ENCODE measurements at places on chromosomes 4 and X. TPM values are rescaled to one million over a fixed set of nuclear protein-coding genes. Genes with fewer than 3 reads are reported as not detected.

DNA sequence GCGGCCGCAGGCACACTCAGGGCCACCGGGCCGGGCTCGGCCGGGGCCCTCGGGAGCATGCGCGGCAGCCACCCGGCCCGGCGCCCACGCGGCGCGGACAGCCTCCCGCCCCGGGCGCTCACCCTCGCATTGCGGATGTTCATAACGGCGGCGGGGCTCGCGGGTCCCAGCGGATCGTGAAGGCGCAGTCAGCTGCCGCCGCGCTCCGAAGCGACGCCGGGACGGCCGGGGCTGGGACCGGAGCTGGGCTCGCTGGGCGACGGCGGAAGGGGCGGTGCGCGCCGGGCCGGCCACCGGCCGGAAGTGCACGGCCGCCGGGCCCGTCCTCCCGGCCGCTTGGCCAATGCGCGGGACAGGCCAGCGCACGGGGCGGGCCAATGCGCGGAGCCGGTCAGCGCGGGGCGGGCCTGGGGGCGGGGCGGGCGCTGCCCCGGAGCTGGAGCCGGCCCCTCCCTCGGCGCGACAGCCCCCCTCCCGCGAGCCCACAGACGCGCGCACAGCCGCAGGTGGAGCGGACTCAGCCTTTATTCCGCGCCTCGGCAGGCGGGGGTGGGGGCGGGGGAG is at the start of gene NAA10:
Gene NAA10 (minus strand): TSS at position 276 of the 564 bp plus-strand sequence. CDS start 133 bp downstream, at position 143.
- peak; percentile 72 for DNase-seq

DNA sequence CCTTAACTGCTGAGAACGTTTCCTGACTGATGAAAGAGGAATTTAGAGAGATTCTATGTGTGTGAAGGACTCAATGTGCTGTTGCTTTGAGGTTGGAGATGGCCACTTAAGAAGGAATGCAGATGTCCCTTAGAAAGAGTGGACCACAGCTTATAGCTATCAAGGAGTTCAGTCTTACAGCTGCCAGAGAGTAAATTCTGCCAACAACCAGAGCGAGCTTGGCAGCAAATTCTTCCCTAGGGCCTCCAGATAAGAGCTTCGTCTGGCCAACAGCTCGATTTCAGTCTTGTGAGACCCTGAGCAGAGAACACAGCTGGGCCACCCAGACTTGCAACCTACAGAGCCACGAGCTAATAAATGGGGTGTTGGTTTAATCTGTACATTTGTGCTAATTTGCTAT is 21.8 kb downstream of the MID1 start:
- no peak for DNase-seq

DNA sequence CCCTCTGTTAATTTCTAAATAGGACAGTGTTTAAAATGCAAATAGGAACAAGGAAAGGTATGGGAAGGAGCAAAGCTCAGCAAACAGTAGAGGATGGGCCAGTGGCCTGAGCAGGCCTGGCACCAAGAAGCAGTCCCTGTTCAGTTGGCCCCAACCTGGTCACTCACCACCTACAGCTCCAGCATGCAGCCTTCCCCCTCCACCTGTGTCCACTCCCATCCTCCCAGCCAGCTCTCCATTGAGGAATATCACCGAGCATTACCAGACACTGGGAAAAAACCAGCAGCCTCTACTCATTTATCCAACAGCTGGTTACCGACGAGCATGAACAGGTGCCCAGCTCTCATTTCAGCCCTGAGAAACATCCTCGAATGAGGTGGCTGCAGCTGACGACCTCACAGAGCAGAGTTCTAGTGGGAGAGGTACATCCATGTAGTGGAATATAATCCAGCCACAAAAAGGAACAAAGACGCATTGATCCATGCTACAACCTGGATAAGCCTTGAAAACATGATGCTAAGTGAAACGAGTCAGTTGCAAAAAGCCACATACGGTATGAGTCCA is 25.6 kb downstream of the CD99L2 start:
- DNase-seq = no peak

- DNase-seq = peak; percentile 85
Observed at GRCh38 chr4:5037553-5038551, 13.4 kb upstream of the STK32B start.

DNA sequence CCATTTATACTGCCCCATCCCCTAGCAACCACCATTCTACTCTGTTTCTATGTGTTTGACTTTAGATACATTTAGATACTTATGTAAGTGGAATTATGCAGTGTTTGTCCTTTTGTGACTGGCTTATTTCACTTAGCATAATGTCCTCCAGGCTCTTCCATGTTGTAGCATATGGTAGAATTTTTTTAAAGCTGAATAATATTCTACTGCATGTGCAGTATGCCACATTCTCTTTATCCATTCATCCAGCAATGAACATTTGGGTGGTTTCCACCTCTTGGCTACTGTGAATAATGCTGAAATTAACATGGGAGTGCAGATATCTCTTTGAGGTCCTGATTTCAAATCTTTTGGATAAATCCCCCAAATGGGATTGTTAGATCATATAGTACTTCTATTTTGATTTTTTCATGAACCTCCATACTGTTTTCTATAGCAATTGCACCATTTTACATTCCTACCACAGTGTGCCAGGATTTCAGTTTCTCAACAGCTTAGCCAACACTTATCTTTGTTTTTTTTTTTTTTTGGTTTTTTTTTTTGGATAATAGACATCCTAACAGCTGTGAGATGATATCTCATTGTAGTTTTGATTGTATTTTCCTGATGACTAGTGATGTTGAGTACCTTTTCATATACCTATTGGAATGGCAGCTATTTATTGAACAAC is 105.9 kb upstream of the LNX1 start:
- no peak for DNase-seq

DNA sequence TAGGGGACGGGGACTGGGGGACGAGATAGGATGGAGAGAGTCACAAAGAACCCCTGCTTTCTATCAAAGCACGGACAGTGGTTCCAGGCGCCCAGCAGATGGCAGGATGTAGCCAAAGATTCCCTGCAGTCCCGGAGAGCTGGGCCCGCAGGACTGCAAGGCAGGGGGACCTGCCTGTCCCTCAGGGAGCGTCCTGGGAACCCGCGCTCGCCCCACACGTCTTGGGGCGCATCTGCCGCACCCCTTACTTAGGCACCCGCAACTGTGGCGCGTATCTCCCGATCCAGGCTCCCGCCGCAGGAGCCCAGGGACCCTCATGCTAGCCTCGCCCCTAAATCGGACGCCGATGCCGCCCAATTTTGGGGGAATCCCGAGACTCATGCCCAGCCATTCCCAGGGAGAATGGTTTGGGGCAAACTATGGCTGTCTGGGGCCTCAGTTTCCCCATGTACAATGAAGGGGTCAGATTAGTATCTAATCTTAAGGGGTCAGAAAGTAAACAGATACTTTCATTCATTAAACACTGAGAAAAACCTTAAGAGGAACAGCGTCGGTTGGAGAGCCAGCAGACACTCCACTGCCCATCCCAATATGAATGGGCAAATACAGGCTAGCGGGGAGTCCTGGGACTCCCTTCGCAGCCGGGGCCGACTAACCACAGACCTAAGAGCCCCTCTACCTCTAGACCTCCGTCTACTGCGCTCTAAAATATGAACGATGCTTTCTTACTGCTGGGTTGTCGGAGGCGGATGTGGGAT is 581 bp upstream of the STK32B start:
- peak; percentile 86 for DNase-seq

GRCh38 chr4:141155586-141155985 is 22.3 kb upstream of the RNF150 start:
- no peak for DNase-seq

DNA sequence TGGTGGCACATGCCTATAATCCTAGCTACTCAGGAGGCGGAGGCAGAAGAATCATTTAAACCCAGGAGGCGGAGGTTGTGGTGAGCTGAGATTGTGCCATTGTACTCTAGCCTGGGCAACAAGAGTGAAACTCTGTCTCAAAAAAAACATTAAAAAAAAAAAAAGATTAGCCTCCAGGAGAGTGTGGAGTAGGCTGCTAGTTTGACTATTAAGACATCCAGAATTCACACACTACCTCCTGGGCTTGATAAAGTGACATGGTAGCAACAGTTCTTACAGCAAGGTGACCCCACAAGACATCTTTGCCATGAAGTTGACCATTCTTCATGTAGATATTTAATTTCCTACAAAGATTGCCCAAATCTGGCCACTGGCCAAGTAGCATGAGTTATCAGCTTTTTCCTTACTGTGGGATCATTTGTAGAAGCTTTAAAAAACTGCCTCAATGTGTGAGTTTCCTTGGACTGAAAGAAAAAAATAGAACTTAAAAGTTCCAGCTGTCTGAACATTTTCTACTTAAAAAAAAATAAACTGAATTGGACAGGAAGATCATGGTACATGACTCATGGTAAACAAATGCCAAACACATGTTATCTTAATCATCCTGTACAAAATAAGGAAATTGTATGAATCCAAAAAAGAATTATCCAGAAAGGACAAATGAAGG is 35.3 kb upstream of the SPRY1 start:
- DNase-seq = peak; percentile 13

- no peak for DNase-seq
Observed at GRCh38 chrX:77431227-77431626, 16.0 kb upstream of the FGF16 start.

GRCh38 chr4:25783126-25783525 is 79.7 kb downstream of the SEL1L3 start:
- no peak for DNase-seq

GRCh38 chr4:159341522-159341921 is 238.6 kb downstream of the RAPGEF2 start:
- DNase-seq = no peak

- peak; percentile 69 for DNase-seq
Observed at GRCh38 chrX:40651620-40652223, 4.4 kb upstream of the CXorf38 start.

DNA sequence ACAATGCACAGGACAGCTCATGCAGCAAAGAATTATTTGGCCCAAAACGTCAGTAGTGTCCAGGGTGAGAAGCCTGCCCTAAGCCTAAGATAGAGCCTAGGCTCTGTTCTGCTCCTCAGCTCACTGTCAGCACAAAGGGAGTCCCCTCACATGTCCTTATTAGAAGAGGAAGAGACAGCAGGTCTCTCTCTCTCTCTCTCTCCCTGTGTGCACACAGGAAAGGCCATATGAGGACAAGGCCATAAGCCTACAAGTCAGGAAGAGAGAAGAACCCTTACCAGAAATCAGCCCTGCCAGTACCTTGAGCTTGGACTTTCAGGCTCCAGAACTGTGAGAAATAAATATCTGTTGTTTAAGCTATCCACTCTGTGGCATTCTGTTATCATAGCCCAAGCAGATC is 20.4 kb downstream of the FAM184B start:
- no peak for DNase-seq

GRCh38 chr4:1973218-1973617 is 35.6 kb downstream of the NELFA start:
- DNase-seq = no peak

DNA sequence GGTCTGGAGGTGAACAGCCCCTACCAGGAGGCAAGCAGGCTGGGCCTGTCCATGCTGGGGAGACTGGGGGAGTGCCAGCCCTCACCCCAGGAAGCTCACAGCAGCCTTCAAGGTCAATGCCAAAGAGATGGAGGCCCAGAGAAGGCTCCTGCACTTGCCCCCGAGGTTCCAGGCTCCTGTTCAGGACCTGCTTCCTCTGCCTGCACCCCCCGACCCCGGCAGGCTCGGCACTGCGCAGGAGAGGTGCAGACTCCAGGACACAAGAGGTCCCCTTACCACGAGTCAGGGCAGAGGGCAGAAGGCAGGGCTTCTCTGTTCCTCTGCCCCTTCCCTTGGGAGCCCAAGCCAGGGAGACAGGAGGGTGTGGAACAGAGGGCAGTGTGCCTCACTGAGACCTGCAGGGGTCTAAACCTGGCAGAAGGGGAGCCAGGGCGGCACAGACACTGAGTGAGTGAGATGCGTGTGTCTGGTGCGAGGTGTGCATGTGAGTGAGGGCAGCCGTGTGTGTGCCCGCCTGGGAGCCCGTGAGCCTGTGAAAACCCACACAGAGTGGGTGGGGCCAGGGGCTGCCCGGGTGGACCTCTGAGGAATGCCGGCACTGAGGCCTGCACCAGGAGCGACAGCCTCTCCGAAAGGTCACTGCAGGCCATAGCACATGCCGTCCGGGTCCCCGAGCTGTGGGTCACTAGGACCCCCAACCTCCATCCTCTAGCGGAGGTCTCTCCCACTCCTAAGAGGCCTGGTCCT is 30.7 kb upstream of the FGFR3 start:
- DNase-seq = no peak

- DNase-seq = peak; percentile 50
Observed at GRCh38 chrX:119118780-119119395, 8.7 kb downstream of the KIAA1210 start.

DNA sequence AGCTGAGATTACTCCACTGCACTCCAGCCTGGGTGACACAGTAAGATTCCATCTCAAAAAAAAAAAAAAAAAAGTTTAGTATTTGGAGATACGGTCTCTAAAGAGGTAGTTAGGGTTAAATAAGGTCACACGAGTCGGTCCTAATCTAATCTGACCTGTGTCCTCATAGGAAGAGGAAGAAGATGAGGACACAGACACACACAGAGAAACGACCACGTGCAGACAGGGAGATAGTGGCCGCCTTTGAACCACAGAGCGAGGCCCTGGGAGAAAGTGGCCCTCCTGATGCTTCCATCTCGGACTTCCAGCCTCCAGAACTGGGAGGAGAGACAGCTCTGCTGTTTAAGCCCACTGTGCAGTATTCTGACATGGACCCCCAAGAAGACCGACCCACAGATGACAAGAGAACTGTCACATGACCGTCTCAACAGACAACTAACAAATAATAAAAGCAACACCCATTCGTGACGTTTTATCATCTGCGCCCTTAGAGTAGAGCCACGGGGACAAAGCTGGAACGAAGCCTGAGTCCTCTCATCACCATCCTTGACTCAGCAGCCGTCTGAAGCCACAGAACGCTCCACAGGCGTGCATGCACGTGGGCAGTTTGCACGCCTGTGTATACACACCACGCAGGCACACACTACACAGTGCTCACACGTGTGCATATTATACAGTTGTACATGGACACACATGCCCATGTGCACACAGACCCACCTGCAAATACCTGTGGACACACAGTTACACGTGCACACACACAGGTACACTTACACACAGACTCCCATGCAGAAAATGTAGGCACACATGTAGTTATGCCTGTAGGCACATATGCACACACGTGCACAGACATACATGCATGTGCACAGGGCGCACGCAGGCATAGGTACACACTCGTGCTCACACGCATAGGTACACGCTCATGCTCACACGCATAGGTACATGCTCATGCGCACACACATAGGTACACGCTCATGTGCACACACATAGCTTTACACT is 51.7 kb downstream of the FAM53A start:
- DNase-seq = no peak

- no peak for DNase-seq
Observed at GRCh38 chr4:38231626-38232025, 271.4 kb downstream of the PTTG2 start.

The GPR173 gene
- polyA plus RNA-seq = not detected

The CFAP47 gene
- polyA plus RNA-seq = 0.03 TPM

The HSFX2 gene
- polyA plus RNA-seq = 0.10 TPM

The DOCK11 gene
- 5.9 TPM for polyA plus RNA-seq

The RPS6KA6 gene
- polyA plus RNA-seq = 4.6 TPM

The BEX2 gene
- polyA plus RNA-seq = 2.8 TPM

The FREM3 gene
- polyA plus RNA-seq = not detected

The BMP3 gene
- polyA plus RNA-seq = not detected

The ADGRG2 gene
- polyA plus RNA-seq = 4.4 TPM

The SMS gene
- 193 TPM for polyA plus RNA-seq

The LRIT3 gene
- 0.08 TPM for polyA plus RNA-seq

The ARX gene
- polyA plus RNA-seq = 0.46 TPM

The RHOH gene
- 0.07 TPM for polyA plus RNA-seq
